ENCODE measurements at places on chromosomes 3 and 15.

- DNase-seq, result no peak
Observed at GRCh38 chr15:68734881-68735280, 85.8 kb downstream of the ANP32A start.

- no peak for DNase-seq
Observed at GRCh38 chr3:128269006-128269775, 115.9 kb downstream of the EEFSEC start.

GRCh38 chr15:57589281-57589680 is 2.4 kb upstream of the MYZAP start:
- no peak for DNase-seq

DNA sequence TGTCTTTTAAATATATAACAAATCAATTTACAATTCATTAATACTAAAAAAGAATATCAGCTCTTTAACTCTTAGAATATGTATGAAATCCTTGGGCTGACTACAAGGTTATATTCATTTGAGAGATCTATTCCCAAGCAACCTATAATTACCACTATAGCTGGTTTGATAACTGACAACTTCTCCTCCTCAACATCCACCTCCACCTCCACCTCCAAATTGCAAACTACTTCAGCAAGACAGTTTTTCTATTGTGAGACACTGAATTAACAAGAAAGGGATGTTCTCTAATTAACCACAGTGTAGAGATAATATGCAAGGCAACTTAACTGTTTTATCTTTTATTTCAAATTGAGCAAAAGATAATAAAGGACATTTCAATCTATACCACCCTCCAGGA is 284.8 kb upstream of the ARL6 start:
- no peak for DNase-seq

DNA sequence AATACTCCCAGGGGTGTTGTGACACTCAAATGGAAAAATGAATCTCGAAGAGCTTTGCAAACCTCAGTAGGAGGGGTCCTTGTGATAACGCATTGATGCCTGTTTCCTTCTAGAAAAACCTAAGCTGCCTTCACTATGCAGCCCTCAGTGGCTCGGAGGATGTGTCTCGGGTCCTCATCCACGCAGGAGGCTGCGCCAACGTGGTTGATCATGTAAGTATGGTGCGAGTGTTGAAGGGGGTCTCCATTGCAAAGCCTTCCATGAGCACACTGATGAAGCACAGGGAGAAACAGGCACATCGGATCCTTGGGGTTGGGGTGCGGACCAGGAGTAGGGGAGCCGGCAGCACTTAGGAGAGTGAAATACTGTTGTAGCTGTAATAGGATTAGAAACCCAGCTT is 22.3 kb downstream of the ANKDD1A start:
- no peak for DNase-seq

GRCh38 chr3:171673951-171674350 is 136.3 kb downstream of the PLD1 start:
- DNase-seq, result no peak

- no peak for DNase-seq
Observed at GRCh38 chr15:62515696-62516395, 350.8 kb upstream of the C2CD4B start.
